ENCODE measurements at places on chromosomes 5 and 9.

DNA sequence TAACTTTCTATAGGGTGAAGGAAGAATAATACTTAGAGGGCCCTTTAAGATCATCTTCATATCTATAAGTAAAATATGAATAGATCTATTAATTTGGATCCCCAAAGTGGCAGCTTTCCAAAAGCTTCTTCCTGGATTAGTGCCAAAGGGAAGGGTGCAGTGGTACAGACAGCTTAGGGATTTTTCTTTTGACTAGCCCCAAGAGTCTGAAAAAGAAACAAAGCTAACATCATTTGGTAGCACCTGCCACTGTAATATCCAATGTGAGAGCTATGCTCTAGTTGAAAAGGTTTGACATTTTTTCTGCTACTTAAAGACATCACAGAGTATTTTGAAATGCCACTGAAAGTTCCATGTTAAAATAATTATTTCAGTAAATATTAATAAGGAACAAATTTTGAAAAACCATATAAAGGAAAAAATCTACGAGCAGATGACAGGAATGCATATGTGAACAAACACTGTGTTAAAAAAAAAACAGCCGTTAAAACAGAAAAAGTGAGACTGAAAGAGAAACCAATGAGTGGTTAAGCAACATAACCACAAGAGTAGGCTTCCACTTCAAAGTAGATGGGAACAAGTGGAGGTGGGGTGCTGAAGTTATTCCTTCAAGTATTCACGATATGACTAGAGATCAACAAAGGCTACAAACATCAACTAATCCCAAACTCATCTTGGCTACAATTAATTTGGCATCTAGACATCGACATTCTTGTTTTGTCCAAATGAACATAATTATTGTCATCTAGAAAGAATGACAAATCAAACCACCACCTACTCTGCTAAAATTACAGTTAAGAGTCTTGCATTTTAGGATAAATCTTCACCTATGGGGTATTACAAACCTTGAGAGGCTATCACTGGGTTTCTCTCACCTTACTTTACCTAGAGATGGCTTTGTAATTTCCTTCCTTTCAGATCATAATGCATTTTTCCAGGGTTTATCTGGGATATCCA lies 137.5 kb downstream of the CPLANE1 start:
- DNase-seq, result no peak

GRCh38 chr5:92687821-92688722 lies 892.9 kb downstream of the NR2F1-AS1 start:
- DNase-seq, result no peak

GRCh38 chr5:160793530-160793899 lies 58.5 kb downstream of the ATP10B start:
- DNase-seq, result no peak

DNA sequence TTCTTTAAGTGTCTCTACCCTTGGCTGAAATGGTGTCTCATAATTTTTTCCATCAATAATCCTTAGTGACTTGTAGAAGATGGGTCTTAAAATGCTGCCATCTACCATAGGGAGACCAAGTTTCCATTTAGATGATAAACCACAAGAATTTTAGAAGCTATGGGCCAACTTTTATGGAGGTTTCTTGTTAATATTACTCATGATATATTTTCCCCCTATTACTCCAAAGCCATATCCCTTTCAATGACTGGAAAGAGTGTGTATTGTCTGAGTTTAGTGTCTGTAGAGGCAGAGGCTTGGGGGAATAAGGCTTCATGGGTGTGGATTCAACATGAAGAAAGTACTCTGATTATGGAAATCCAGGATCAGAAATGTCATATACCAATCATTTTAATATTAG lies 507.3 kb upstream of the TNC start:
- DNase-seq, result no peak

- no peak for DNase-seq
Measured at GRCh38 chr5:14655146-14655741, 9.3 kb upstream of the OTULIN start.

DNA sequence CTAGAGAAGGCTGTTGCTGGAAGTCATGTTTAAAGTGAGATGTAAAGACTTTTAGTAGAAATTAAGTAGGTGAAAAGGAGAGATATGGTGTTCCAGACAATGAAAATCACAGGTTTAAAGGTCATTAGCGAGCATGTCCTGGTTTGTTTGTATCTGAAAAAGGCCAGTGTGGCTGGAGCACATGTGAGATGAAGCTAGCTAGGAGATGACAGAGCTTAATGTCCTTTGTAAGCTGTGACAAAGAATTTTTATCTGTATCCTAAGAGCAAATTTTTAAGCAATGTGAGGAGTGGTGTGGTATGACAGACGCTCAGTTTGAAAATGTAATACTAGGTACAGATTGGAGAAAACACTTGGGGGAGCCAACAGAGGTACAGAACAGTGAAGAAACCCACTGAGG lies 567.2 kb upstream of the ARRDC3 start:
- no peak for DNase-seq

- DNase-seq, result no peak
Measured at GRCh38 chr9:111427186-111427585, 57.0 kb downstream of the ECPAS start.

- no peak for DNase-seq
Measured at GRCh38 chr5:102700120-102700831, 54.8 kb upstream of the PAM start.

DNA sequence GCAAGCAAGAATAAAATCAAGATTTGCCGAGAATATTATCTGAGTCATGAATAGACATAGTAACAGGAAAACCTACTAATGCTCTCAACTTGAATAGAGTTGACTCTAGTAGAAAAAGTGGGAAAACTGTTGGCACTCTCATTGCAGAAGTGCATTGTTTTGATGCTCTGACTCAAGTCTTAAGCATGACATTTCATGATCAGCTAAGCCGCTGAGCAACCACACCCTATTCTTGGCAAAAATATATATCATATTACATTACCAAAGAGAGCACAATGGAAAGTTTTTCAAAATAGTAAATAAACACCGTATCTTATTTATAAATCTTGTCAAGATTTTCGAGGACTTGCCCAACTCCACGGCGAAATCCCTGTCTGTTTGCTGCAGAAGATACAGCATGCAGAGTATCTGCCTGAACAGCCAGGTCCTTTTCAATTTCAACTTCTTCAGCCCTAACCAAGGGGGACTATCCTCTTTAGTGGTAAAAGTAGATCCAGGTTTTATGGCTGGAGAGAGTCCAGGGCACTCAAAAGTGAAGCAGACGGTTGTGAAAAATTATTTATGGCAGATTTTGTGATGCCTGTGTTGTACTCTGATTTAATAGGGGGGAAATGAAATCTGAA lies 13.9 kb upstream of the ADAMTSL1 start:
- no peak for DNase-seq

- DNase-seq, result no peak
Measured at GRCh38 chr9:126869368-126869767, 8.9 kb downstream of the ZBTB34 start.

GRCh38 chr5:100846772-100847171 lies 56.3 kb downstream of the ST8SIA4 start:
- no peak for DNase-seq

- DNase-seq, result no peak
Measured at GRCh38 chr5:39451276-39451941, 26.6 kb upstream of the DAB2 start.

GRCh38 chr5:144547098-144547499 lies 376.4 kb downstream of the KCTD16 start:
- DNase-seq, result no peak

- no peak for DNase-seq
Measured at GRCh38 chr5:163917747-163918146, 412.3 kb downstream of the MAT2B start.

DNA sequence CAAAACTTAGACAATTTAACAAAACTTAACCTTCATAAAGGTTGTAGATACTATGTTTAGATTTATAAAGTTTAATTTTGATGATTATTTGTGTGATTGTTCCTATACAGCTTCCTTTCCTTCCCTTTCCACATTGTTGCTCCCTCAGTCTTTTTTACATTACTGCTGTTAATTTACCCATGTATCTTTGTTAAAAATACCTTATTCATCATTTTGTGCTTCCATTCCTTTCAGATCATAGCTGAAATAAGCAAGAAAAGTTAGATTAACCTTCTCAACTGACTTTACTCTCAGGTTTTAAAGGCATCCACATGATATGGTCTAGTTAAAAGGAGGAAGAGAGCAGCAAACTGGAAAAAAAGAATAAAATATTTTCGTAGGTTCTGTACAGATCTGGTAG lies 2.0 kb downstream of the SMAD5 start:
- no peak for DNase-seq

- no peak for DNase-seq
Measured at GRCh38 chr5:75034137-75034739, 18.1 kb downstream of the GCNT4 start.

- no peak for DNase-seq
Measured at GRCh38 chr5:34564710-34565235, 91.4 kb upstream of the RAI14 start.

DNA sequence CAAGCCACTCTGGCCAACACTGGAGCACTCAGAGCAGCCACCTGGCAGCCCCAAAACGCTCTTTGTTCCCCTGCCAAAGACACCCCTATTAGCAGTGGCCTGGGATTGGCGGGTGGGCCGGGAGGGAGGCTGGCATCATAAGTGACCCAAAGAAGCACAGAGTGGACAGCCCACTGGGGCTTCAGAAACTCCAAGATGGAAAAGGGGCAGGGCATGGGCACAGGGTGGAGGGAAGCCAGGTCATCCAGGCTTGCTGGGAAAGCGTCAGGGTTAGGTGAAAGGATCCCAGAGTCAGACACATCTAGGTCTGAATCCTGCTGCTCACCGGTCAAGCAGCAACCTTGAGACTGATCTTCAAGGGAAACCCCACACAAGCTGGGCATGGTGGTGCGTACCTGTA lies 14.8 kb downstream of the EEIG1 start:
- DNase-seq, result no peak

DNA sequence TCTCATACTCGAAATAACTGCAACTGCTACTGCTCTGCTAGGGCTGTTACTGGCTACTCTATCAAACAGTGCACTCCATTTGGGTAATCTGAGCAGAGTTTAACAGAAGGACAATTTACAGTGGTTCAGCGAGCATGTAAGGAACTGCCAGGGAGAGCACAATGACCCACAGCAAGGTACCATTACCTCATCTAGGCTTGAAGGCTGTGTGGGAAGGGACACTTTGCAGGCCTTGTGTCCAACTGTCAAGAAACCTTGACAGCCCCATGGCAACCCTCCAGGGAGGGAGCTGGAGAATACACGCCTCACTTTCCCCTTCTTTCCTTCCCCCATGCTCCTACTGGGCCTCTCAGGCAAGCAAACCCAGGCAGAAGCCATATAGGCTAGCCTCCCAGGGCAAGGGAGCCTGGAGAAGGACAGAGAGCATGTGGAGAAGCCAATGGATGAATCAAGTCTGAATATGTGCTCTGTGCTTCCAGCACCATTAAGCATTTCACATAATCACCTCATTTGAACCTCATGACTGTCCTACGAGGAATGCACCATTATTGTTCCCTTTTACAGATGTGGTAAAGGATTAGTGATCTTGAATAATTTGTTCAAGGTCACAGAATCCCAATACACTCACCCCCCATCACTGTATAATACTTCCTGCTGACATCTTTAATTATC lies 49.9 kb upstream of the JAK2 start:
- no peak for DNase-seq

DNA sequence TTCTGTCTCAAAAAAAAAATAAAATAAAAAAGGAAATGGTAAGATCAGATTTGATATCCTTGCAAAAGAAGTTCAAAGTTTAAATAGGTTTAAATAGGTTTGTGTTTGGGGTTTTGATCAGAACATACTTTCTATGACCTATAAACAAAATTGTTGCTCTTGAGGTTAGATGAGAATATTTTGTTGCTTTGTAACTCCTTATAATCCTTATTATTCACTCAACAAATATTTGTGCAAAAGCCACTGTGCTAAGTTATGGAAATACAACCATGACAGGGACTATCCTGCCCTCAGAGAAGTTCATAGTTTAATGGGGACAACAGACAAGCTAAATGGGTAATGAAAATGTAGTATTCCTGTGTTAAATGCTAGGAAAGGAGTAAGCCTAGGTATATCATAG lies 71.5 kb downstream of the INVS start:
- no peak for DNase-seq

DNA sequence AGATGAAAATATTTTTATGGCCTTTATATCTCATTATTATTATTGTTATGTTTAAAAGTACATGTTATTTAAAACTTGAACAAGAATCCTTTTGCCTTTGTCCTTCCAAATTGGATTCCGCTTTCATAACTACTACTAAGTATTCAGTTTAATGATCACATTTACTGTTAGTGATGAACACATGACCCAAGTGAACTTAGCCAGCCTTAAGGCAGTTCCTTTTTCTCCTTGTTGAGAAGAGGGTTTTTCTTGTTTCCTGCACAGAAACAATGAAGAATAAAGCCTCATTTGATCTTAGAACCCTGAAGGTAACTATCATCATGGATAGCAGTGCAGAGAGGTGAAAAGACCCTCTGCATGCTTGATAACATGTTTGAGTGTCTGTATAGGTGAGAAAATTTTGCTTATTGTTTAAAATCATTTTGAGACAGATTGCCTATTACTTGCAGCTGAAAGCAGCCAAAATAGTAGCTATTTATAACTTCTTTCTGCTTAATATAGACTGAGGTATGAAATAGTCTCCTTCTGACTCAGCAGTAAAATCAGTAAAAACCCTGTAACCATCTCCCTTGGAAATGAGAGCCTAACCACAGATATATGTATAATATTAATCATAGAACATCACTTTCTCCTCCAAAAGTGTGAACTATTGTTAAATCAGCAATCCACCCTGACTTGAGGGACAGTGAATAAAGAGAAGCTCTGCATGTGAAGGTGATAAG lies 266.2 kb downstream of the SPATA31D1 start:
- no peak for DNase-seq

- no peak for DNase-seq
Measured at GRCh38 chr5:140327589-140327988, 18.8 kb downstream of the HBEGF start.

DNA sequence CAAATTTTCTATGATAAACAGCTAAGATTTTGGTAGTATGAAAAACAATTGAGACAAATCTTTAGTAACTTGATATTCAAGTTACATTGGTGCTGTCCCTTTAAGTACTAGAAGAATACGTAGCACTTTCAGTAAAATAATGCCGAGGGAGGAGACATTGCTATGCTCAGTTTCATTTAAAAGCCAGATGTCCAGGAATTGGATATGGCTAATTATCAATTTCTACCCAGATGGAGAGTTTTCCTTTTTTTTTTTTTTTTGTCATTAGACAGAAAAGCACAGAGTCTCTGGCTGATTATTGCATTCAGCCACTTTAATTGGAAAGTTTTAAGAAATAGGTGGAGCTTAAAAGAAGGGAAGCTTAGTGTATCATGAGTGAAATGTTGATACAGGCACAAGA lies 40.4 kb upstream of the APC start:
- no peak for DNase-seq

- DNase-seq, result no peak
Measured at GRCh38 chr9:127867356-127868277, 9.9 kb downstream of the AK1 start.

DNA sequence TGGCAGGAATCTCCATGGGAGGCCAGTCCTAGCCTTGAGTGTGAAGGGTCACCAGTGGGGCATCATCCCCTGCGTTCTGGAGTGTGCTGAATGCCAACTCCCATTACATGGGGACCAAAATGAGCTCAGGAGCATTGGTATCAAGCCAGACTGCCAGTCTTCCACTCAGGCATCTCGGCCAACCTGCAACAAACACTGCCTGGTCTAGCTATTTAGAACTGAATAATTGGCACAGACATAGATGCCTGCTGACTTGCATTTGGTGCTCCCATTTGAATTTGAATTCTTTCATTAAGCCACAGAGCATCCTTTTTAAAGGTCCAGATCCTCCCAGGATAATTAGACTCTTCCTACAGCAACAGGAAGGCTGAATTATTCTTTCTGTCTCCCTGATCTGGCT lies 116.6 kb upstream of the ABCA1 start:
- no peak for DNase-seq
